ENCODE measurements at places on chromosomes 13 and 19. TPM values are rescaled to one million over a fixed set of nuclear protein-coding genes. Genes with fewer than 3 reads are reported as not detected.

Gene IGFL4
- total RNA-seq = not detected

Gene FSTL3
- 32.3 TPM for total RNA-seq

- no peak overlapping the region for H3K4me3 ChIP-seq
- no peaks in the 10 kb centered on the region for H3K36me3 ChIP-seq
- no peaks in the 10 kb centered on the region for H3K4me1 ChIP-seq
- H3K27ac ChIP-seq = no peak overlapping the region
- no peak for DNase-seq
These were observed 122.6 kb upstream of the SLC10A2 start for GRCh38 chr13:103188713-103189326.

Gene LILRB2
- total RNA-seq = not detected

Gene S1PR5
- total RNA-seq = 0.56 TPM

DNA sequence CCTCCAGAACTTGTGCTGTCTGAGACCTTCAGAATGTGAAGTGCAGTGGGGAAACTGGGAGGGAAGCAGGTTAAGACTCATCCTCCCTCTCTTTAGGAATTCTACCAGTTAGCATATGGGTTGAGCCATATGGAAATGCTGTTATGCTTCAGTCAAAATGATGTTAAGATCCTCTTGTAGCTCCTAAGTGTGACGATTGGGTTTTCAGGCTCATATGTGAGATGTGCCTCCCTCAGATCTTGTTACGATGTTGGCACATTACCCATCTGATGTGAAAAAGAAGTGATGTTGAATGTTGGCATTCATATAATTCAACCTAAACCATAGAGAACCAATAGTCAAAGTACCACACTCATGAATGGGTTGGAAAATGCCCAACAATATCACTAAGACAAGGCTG lies 67.8 kb upstream of the IPO5 start:
- H3K4me1 ChIP-seq = peaks cover 4% of the 10 kb centered on the region
- H3K27me3 ChIP-seq = no peaks in the 10 kb centered on the region
- no peaks in the 10 kb centered on the region for H3K36me3 ChIP-seq
- DNase-seq = no peak

DNA sequence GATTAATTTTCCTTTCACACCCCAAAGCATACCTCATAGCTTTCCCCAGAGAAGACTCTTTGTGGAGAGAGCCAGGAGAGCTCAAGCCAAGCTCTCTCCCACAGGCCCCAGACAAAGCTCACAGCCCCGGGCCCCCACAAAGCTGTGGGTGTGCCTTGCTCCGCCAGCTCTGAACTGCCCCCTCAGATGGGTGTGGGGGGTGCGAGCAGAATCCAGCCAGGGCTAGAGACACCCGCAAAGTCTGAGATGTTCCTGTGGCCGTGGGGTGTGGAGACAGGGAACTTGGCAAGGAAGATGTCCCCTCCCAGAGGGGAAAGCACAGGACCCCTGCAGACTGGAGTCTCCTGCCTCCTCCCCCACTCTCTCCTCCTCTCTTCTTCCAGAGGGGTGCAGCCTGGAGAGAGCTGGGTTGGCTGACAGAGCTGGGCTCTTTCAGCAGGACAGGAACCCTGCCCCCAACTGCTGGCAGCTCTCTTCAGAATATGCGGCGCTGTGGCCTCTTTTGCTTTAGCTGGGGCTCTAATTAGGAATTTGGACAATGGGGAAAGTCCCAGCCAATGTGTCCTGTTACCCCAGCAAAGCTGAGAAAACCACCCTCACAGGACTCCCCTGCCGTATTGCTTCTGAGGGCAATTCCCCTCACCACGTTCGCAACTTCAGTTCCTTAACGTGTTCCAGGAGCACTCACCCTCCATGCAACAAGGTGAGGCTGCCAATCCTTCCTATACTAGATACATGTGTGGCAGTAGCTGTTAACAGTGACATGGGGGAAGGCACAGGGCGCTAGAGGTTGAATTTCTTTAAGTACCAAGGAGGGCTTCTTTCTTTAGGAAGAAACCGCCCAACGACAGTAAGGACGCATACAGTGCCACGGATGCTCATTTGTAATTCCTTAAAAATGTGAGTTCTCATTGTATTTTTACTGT lies 170.0 kb downstream of the COL4A1 start:
- no peak for DNase-seq
- peaks cover 5% of the 10 kb centered on the region for H3K4me1 ChIP-seq
- H3K27me3 ChIP-seq = no peaks in the 10 kb centered on the region
- H3K4me3 ChIP-seq = no peak overlapping the region
- no peak overlapping the region for H3K27ac ChIP-seq
- no peaks in the 10 kb centered on the region for H3K36me3 ChIP-seq

GRCh38 chr13:34162544-34162933 lies 344.6 kb downstream of the RFC3 start:
- H3K4me3 ChIP-seq = peak overlapping the region; percentile 31
- no peaks in the 10 kb centered on the region for H3K27me3 ChIP-seq
- H3K27ac ChIP-seq = no peak overlapping the region

Data from IMR-90 (cell line).